ENCODE measurements at places on chromosomes 13 and 19.

DNA sequence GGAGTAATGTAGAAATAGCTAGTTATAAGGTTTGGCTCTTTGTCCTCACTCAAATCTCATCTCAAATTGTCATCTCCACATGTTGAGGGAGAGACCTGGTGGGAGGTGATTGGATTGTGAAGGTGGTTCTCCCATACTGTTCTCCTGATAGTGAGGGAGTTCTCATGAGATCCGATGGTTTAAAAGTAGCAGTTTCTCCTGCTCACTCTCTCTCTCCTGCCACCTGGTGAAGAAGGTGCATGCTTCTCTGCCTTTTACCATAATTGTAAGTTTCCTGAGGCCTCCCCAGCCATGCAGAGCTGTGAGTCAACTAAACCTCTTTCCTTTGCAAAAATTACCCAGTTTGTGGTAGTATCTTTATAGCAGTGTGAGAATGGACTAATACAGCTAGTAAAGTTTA, 849.4 kb downstream of the DACH1 start:
- DNase-seq = no peak

DNA sequence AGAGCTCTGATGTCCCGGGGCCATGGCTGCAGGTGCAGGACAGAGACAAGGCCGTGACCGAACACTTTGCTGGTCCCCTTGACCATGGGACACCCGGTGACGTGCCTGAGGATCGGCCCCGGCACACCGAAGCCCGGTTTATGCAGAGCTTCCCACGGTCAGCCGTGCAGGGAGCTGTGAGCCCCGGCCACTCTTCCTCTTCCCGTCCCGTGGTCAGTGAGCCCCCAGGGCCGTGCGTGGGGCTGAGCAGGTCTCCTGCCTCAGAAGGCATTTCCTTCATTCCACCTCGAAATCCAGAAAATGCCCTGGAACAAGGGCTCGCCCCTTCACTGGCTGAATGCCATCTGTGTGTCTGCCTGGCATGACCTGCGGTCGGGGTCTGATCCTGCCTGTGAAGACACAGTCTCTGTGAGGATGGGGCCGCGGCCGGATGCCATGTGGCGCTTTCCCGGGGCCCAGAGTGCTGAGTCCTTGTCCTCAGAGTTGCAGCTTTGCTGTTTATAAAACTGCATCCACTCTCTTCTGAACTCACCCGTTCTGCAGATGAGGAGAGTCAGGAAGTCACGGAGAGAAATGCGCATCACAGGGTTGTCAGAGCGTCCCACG, 16.9 kb downstream of the MCF2L start:
- DNase-seq = no peak

DNA sequence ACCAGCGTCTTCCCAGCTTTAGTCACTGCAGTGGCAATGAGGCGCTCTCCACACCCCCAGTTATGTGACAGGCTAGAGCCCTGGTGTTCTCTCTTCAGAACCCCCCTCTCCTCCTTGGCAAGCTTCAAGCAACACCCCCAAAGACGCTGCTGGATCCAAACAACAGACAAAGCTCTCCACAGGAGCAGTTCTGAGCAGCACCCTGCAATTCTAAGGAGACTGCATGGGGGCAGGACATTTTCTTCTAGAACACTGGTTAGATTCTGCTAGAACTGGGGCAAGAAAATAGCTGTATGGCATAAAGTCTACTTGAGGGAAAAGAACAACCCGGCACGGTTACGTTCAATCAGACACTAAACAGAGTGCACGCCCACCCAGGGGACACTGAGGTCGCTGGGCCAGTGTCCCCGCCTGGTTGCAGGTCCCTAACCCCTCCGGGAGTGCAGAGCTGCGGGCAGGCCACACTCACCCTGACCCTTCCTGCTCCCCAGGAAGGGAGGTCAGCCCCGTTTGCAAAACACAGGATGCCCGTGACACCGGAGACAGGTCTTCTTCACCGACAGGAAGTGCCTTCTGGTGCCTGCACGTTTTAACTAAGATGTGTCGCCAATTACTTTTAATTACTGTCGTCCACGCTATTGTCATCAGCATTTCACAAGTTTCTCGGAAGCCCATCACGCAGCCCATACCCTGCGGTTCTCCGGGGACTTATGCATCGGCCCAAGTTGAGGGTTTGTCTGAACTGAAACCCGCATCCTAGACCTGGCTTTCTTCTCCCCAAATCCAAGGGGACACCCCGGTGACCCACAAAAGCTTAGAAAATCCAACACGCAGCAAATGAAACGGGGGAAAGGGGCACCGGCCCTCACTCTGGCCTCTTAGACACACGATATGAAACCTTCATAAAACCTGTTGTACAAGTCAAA, 943 bp downstream of the GJB6 start:
- no peak for DNase-seq

GRCh38 chr13:109985871-109986450, 199.6 kb upstream of the IRS2 start:
- DNase-seq = no peak

DNA sequence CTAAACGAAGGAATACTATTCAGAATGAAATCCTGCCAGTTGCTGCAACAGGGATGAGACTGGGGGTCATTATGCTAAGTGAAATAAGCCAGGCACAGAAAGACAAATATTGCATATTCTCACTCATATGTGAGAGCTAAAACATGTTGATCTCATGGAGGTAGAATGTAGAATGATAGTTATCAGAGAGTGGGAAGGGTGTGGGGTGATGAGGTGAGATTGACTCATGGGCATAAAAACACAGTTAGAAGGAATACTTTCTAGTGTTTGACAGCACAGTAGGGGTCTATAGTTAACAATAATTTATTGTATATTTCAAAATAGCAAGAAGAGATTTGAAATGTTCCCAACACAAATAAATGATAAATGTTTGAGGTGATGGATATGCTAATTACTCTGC, 7.8 kb upstream of the OR7C2 start:
- DNase-seq = no peak

GRCh38 chr19:12784871-12785430, 6.3 kb upstream of the JUNB start:
- peak; percentile 25 for DNase-seq

DNA sequence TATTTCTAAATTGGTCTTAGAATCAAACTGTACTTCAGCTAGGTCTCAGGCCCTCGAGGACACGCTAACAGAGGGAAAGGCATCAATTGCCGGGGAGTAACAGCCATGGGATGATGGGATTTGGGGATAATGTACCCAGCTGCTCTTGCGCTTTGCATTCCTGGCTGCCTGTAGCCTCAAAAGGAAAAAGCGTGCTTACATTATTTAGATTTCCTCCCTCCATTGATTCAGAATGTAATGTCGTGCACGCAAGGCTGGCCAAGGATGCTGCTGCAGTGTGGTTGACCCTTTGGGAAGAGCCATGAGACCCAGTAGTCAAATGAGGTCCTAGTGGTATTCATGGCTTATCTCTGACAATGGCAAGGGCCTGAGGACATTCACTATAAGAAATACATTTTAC, 95.1 kb downstream of the SLC7A1 start:
- no peak for DNase-seq

DNA sequence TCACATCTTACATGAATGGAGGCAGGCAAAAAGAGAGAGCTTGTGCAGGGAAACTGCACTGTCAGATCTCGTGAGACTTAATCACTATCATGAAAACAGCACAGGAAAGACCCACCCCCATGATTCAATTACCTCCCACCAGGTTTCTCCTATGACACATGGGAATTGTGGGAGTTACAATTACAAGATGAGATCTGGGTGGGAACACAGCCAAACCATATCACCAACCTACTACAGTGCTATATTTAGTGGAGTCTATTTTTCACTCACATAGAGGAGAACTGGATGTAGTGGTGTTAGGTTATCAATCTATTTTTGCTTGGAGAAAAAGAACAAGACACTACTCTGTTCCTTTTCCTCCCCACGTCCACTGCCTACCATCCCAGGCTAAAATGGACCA, 276.6 kb downstream of the KCTD12 start:
- DNase-seq = no peak

GRCh38 chr19:12838182-12838885, at the start of gene MAST1:
Gene MAST1 (plus strand): TSS chr19:12838515. CDS start chr19:12838573, 58 bp downstream.
- DNase-seq = peak; percentile 60

- no peak for DNase-seq
These were observed 520.1 kb upstream of the ARGLU1 start for GRCh38 chr13:107088061-107088460.

- peak; percentile 60 for DNase-seq
These were observed 44.8 kb downstream of the PHF11 start for GRCh38 chr13:49540552-49540951.

DNA sequence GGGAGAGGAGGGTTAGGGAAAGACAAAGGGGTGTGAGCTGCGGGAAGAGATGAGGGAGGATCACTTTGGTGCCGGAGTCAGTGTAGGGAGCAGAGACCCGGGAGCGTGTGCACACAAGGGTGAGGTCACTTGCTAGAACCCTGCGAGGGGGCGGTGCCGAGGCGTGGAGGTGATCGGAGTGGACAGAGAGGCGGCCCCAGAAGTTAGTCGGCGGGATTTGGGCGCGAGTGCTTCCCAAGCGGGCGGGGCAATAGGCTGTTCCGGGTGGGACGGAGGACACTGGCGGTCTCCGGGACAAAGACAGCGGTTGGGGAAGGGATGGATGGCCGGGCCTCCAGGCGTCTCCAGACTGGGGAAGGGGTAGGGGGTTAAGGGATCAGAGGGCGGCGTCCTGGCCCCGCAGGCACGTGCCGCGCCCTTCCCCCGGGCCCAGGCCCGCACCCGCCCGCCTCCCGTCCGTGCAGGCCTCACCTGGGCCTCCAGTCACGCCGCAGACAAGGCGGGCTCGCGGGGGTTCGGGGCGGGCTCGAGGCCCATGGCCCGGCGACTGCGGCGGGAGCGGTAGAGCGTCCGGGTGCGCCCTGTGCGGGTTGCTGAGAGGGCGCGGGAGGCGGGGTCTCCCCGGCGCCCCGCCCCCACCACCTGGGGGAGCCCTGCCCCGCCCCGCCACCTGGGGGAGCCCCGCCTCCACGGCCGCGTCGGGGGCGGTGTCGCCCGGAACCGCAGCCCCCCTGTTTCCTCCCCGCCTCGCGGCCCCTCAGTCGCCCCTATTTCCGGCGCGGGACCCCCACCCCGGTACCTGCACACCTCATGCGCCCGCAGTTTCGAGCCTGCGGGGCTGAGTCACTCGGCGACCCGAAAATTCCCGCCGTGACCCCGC, at the start of gene LPAR2:
Gene LPAR2 (minus strand): TSS at position 600 of the 880 bp plus-strand sequence. CDS start 945 bp downstream, outside the sequence.
- DNase-seq = peak; percentile 25

GRCh38 chr13:29397265-29397664, 198.2 kb downstream of the SLC7A1 start:
- DNase-seq = no peak

- no peak for DNase-seq
These were observed 14.2 kb upstream of the COLGALT1 start for GRCh38 chr19:17541184-17541759.

DNA sequence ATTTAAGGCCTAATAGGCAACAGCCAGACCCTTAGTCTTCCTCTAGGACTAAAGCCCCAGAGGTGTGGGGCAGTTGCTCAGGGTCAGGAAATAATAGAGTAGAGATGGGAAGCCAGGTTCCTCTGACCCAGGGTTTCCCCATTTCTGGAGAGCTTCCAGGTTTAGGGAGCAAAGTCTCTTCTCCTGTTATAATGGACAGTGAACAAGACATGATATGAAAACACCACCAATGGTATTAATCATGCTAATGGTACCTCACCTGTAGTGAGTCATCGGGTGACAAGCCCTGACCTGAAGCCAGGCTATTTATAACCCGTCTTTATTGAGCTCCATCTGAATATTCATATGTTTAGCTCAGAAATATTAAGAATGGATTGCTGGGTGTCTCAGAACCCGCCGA, 24.6 kb downstream of the BICRA start:
- DNase-seq = no peak

- no peak for DNase-seq
These were observed 8.8 kb downstream of the TPM4 start for GRCh38 chr19:16085115-16085514.

DNA sequence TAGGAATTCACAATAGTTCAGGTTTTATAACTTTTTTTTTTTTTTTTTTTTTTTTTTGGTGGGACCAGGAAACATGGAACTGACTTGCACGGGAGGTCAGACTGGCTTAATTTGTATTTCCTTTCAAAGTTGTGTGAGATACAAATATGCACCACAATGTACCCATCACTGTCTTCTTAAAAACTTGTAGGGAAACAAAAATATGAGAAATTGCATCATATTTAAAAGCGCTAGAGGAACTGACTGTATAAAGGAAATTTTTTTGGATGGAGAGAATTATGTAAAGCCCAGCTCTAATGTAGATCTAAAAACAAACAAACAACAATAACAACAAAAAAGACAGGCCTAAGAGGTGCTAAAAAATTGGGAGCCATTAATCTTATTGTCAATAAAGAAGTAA, 246.5 kb downstream of the DCT start:
- no peak for DNase-seq

GRCh38 chr19:23281663-23282276, 31.6 kb upstream of the ZNF724 start:
- DNase-seq = no peak

GRCh38 chr13:39818953-39819352, 163.5 kb downstream of the COG6 start:
- DNase-seq = no peak

DNA sequence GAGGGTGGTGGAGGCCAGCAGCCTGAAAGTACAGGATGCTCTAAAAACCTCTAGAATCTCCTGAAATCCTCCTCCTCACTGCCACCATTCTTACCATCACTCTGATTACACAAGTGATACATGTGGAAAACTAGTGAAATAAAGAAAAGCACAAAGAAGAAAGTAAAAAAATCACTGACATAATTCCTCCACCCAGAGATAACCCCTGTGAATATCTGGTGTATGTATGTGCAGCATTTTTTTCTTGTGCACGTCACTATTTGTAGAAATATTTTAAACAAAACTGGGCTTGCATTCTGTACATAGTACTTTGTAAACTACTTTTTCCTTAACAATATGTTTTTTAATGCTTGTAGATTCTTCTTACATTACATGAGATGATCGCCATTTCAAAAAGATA, 73.2 kb downstream of the CDADC1 start:
- DNase-seq = no peak

GRCh38 chr19:50639121-50640112, at the start of gene SYT3:
Gene SYT3 (minus strand): TSS chr19:50639881. CDS start chr19:50637411, 2,470 bp downstream.
- DNase-seq = peak; percentile 21

DNA sequence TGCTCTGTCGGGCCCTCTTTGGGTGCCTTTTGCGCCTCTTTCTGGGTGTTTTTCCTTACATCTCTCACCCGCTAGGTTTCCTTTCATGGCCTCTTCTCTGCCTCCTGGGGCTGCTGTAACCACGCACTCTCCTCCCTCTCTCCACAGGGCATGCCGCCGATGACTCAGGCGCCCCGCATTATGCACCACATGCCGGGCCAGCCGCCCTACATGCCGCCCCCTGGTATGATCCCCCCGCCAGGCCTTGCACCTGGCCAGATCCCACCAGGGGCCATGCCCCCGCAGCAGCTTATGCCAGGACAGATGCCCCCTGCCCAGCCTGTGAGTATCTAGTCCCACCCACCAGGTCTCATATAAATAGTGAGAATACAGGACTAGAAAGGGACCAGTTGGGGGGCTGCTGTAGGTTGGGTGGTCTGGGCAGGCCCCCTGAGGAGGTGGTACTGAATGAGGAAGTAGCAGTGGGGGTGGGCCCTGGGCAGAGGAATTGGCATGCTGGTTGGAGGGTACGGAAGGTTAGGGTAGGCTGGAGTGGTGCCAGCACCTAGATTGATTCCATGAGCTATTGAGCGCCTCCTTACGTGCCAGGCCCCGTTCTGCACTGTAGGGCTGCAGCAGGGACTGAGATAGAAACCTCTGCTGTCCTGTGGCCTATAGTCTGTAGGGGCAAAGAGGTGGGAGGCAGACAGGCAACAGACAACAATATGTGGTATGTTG, 11.9 kb downstream of the SNRPA start:
- no peak for DNase-seq

GRCh38 chr13:46964789-46965527, 68.1 kb upstream of the HTR2A start:
- peak; percentile 58 for DNase-seq
